ENCODE measurements at places on chromosomes 16 and 17. TPM values are rescaled to one million over a fixed set of nuclear protein-coding genes. Genes with fewer than 3 reads are reported as not detected.

GRCh38 chr17:74245871-74246270 is 28.2 kb upstream of the DNAI2 start:
- no peak overlapping the region for H3K27ac ChIP-seq
- no peaks in the 10 kb centered on the region for H3K36me3 ChIP-seq
- no peaks in the 10 kb centered on the region for H3K4me1 ChIP-seq
- H3K27me3 ChIP-seq, result peaks cover 2% of the 10 kb centered on the region

Gene CMTM1
- 5.9 TPM for total RNA-seq

GRCh38 chr16:77767211-77767610 is 21.2 kb upstream of the VAT1L start:
- no peaks in the 10 kb centered on the region for H3K4me1 ChIP-seq
- H3K27me3 ChIP-seq, result no peaks in the 10 kb centered on the region
- no peak overlapping the region for H3K27ac ChIP-seq
- no peak overlapping the region for H3K4me3 ChIP-seq
- no peaks in the 10 kb centered on the region for H3K36me3 ChIP-seq
- no peak for DNase-seq

GRCh38 chr17:57158325-57158724 is 73.3 kb downstream of the AKAP1 start:
- no peak for DNase-seq
- no peak overlapping the region for H3K4me3 ChIP-seq
- no peaks in the 10 kb centered on the region for H3K36me3 ChIP-seq
- H3K27ac ChIP-seq, result no peak overlapping the region
- no peaks in the 10 kb centered on the region for H3K4me1 ChIP-seq

Gene RNF135
- 23.4 TPM for total RNA-seq

- peaks cover under 1% of the 10 kb centered on the region for H3K36me3 ChIP-seq
- no peak for DNase-seq
- H3K27me3 ChIP-seq, result no peaks in the 10 kb centered on the region
- H3K4me1 ChIP-seq, result no peaks in the 10 kb centered on the region
- no peak overlapping the region for H3K4me3 ChIP-seq
- no peak overlapping the region for H3K27ac ChIP-seq
These were observed 21.5 kb upstream of the ATP5MC1 start for GRCh38 chr17:48871035-48871550.

GRCh38 chr16:80719573-80719972 is 84.8 kb downstream of the CDYL2 start:
- peaks cover 5% of the 10 kb centered on the region for H3K4me1 ChIP-seq
- DNase-seq, result peak; percentile 17
- no peak overlapping the region for H3K4me3 ChIP-seq
- no peaks in the 10 kb centered on the region for H3K27me3 ChIP-seq
- no peaks in the 10 kb centered on the region for H3K36me3 ChIP-seq
- no peak overlapping the region for H3K27ac ChIP-seq

DNA sequence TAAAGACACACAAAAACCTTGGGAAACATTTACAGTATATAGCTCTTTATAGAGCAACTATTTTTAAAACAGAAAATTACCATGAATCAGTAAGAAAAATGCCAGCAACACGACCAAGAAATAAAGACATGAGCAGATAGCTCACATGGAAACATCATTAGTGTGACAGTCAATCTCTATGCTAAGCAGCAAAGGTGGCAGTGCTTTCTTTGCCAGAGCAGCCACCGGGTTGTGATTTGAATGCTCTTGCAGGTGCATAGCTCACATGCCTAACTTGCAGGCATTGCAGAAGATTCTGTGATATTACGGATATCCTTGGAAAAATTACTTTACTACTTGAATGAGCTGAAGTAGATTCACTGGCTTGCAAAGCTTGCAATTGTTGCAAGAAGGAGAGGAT is 652.9 kb upstream of the C16orf82 start:
- H3K27me3 ChIP-seq, result no peaks in the 10 kb centered on the region
- H3K36me3 ChIP-seq, result no peaks in the 10 kb centered on the region
- H3K4me1 ChIP-seq, result no peaks in the 10 kb centered on the region

DNA sequence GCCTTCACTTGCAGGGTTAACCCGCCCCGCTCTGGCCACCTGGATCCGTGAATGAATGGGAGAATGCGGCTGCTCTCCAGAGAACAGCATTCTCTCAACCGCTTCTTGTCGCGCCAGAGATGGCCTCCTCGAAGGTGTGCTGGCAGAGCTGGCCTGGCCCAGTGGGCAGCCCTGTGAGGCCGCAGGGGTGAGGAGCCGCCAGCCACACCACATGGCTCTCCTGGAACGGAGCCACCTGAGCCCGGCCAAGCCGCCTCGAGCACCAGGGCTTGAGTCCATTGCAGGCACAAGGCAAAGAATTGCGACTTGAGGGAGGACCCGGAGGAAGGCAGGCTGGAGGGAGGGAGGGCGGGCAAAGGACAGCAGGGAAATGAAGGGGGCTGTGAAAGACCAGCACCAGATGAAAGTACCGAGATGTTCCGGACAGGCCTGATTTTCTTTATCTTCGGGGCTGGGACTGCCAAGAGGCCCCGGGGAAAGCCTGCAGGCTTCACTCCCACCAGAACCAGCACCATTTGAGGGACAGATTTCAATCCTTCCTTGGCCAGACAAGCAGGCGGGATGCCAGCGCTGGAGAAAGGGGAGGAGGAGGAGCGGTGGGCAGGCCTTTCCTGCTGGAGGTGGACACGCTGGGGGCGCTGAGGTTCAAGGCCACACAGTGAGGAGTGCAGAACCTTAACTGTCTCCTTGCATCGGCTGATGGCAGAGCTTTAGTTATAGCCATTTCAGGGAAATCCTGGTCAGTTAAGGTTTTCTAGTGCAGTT is 69.4 kb downstream of the MRC2 start:
- H3K27ac ChIP-seq, result no peak overlapping the region
- no peak for DNase-seq
- no peaks in the 10 kb centered on the region for H3K36me3 ChIP-seq
- no peak overlapping the region for H3K4me3 ChIP-seq
- H3K27me3 ChIP-seq, result no peaks in the 10 kb centered on the region

- no peak overlapping the region for H3K4me3 ChIP-seq
These were observed 496.9 kb upstream of the ZFHX3 start for GRCh38 chr16:73544826-73545225.
